ENCODE measurements at places on chromosomes 12 and 14.

- H3K4me1 ChIP-seq: peaks cover 63% of the 10 kb centered on the region
- H3K4me3 ChIP-seq: peak overlapping the region; percentile 59
- H3K36me3 ChIP-seq: no peaks in the 10 kb centered on the region
These were observed 50.4 kb downstream of the DYRK2 start for GRCh38 chr12:67698672-67699581.

- H3K27me3 ChIP-seq: no peaks in the 10 kb centered on the region
- no peak overlapping the region for H3K4me3 ChIP-seq
- H3K4me1 ChIP-seq: no peaks in the 10 kb centered on the region
- no peak overlapping the region for H3K27ac ChIP-seq
- H3K36me3 ChIP-seq: no peaks in the 10 kb centered on the region
These were observed 211.0 kb upstream of the FAR2 start for GRCh38 chr12:28938056-28938455.

DNA sequence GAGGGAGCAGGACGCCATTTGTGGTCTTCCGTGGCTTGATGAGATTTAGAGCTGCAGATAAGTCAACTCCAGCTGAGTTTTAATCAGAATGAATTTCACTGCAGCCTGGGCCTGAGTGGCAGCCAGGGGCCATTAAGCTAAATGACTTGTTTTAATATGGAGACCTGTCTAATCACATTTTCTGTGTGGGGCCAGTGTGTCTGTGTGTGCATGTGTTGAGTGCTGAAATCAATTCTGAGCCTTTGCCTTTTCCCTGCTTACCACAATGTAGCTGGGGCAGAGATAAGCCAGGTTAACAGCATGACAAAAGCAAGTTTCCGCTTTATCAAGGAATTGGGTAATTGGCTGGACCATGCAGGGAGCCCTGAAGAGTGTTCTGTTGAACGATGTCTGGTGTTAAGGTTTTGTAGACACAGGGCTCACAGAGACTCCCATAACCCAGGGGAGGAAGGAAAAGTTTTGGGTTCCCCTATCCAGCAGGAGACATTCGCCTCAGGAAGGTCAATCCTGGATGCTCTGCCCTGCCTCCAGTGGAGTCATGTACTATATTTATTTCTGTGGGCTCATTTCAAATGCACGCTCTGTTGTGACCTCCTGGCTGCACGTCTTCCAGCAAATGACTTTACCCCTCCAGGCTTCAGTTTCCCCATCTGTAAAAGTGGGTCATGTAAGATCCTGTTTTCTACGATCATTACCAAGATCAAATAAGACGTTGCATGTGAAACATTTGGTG lies 24.2 kb downstream of the RPH3A start:
- peaks cover 4% of the 10 kb centered on the region for H3K27me3 ChIP-seq
- no peak for DNase-seq
- H3K4me3 ChIP-seq: no peak overlapping the region

DNA sequence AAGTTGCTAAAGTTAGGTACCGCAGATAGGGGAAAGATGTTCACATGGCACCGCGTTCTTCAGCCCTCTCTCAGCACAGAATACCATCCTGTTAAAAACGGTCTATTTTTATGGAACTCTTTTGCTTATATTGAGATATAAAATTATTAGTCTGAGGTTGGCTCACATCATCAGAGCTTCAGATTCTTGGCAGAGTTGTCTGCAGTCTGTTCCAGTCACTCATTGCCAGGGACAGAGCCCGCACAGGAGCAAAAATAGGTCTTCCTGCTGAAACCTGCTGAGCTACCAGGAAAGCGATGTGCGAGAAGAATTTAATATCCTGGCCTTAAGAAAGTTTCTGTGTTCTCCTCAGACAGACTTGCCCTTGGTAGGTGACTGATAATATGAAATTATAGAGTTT lies 249.8 kb downstream of the VRK1 start:
- H3K36me3 ChIP-seq: no peaks in the 10 kb centered on the region
- H3K27ac ChIP-seq: no peak overlapping the region
- no peaks in the 10 kb centered on the region for H3K4me1 ChIP-seq
- no peak for DNase-seq
- no peak overlapping the region for H3K4me3 ChIP-seq

DNA sequence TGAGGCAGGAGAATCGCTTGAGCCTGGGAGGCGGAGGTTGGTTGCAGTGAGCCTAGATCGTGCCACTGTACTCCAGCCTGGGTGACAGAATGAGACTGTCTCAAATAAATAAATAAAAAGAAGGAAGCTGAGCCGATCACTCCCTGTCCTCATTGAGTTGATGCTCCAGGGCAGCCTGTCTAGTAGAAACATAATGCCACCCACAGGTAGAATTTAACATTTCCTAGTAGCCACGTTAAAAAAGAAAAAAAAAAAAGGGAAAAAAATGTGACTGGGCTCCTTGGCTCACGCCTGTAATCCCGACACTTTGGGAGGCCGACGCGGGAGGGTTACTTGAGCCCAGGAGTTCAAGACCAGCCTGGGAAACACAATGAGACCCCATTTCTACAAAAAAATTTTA lies 135.7 kb downstream of the SCARB1 start:
- H3K4me1 ChIP-seq: no peaks in the 10 kb centered on the region
- no peak overlapping the region for H3K27ac ChIP-seq
- no peaks in the 10 kb centered on the region for H3K36me3 ChIP-seq
- DNase-seq: no peak
- no peak overlapping the region for H3K4me3 ChIP-seq
